Liver (tissue), 10 donors: ENCODE measurements at places on chromosomes 1 and 21.

DNA sequence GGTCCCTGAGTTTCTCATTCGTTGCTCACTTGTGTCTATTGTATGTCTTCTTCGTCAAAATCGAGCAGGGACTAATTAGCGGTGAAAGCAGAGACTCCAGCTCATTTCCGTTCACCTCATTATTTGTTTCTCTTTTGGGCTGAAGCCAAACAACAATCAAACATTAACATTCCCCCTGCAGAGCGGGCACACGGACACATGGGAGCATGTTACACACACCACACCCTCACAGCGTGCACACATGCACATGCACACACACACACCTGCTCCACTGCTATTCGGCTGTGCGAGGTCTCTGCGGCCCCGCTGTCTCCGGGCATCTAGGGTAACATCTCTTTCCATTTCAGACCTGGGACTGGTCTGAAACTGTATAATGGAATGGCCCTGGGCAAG lies 58.5 kb upstream of the LRRC8D start:
- no peak for DNase-seq

DNA sequence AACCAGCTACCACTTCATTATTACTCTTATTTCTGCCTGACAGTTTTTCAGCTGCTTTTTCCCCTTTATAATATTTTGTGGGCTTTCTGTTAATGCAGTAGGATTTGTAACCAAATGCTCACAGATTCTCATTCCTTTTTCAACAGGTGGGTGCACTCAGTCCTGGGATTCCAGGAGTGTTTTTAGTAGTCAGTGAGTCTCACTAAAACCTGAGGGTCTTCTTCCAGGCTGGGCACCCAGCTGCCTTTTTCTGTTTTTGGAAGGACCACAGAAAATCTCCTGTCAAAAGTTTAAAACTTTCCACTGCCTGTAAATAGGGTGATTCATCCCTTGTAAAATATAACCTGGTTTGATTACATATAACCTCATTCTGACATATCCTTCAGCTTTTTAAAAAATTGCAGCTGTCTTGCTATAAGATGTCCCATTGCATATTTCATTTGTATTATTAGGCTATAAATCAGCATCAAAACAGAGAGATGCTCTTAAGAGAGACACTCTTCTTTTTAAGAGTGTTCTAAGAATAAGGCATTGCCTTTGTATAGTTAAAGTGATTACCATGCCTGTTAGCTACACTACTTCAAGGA lies 16.8 kb upstream of the CEP350 start:
- no peak for DNase-seq

DNA sequence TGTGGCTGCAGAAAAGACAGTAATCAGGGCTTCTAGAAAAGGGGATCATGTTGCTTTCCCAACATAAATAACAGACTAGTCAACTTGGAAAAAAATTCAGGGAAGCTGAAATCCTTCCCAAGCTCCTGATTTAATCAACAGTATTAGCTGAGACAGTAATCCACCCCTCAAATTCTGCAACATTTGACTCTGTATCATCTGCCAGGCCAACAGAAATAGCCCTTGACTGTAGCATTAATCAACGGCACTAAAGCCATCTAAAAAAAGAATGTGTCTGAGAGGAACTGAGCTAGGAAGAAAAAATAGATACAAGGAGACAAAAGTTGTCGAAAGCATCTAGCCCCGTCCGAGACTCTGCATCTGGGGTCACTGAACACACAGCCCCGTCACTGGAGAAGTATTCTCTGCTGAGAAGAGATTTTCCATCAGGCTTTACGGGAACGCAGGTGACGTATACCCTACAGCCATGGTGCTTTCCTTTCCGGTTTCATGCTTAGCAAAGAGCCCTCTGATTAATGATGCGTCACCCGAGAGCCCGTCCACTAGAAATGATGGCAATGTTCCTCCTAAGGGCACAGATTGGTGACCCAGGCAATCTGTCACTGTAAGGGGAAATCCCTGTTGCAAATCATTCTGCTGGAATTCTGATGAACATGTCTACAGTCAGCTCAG lies 42.1 kb upstream of the TP53BP2 start:
- no peak for DNase-seq

GRCh38 chr21:31967334-31967733 lies 94.5 kb downstream of the HUNK start:
- no peak for DNase-seq

DNA sequence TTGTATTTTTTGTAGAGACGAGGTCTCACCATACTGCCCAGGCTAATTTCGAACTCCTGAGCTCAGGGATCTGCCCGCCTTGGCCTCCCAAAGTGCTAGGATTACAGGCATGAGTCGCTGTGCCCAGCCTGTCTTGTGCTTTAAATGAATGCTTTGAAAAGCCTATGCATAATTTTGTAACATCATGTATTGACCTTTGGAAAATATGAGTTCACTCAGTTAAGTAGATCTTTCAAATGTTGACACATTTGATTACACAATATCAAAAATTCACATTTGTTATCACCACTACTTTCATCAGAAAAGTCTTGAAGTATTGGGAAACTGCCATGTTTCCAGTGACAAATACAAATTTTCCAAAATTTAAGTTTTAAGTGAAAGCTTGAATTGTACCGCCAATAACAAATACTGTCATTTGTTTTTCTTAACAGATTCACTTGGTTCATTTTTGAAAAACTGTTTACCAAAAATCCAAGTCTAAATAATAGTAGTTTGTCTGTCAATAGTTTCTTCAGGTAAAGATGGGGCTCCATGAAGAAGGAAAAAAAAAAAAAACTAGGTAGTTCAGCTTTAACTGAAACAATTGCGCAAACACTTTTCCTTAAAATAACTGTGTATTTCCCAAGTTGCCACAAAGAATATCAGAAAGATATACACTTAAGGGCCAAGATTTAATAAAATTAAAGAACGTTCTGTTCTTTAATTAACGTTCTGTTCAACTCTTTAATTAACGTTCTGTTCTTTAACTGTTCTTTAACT lies 233.2 kb upstream of the NR5A2 start:
- DNase-seq, result no peak

DNA sequence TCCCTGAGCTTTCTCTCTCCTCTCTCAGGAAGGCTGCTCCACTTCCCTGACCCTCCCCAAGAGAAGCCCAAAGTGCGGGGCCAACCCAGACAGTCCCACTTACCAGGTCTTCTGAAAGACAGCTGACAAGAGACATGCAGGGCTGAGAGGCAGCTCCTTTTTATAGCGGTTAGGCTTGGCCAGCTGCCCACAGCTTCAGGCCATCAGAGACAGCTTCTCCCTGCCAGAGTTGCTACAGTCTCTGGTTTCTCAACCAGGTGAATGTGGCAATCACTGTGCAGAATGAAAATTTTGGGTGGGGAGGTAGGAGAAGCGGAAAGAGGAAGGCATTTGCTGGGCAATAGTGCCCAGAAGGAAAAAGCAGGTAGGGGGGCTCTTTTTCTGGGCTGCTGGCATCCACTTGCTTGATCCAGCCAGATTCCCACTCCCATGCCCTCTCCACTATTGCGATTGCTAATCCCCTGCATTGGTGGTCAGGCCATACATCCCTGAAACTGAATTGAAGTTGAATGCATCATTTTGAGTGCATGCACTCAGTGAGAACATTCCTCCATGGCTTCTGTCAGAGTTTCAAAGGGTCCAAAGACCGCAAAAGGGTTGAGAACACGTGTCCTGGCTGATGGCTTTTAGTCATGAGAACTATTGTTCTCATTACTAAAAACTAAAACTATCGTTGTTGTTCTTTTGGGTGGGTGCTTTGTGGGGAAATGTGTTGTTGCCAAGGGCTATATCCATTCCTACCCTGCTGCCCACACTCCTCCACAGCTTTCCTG lies at the start of gene S100A8:
Gene S100A8, minus strand, starts transcription at position 136 of the 773 bp plus-strand sequence. CDS start 538 bp downstream, outside the sequence.
- no peak for DNase-seq
